ENCODE measurements at places on chromosomes 6 and 20. TPM values are rescaled to one million over a fixed set of nuclear protein-coding genes. Genes with fewer than 3 reads are reported as not detected.

DNA sequence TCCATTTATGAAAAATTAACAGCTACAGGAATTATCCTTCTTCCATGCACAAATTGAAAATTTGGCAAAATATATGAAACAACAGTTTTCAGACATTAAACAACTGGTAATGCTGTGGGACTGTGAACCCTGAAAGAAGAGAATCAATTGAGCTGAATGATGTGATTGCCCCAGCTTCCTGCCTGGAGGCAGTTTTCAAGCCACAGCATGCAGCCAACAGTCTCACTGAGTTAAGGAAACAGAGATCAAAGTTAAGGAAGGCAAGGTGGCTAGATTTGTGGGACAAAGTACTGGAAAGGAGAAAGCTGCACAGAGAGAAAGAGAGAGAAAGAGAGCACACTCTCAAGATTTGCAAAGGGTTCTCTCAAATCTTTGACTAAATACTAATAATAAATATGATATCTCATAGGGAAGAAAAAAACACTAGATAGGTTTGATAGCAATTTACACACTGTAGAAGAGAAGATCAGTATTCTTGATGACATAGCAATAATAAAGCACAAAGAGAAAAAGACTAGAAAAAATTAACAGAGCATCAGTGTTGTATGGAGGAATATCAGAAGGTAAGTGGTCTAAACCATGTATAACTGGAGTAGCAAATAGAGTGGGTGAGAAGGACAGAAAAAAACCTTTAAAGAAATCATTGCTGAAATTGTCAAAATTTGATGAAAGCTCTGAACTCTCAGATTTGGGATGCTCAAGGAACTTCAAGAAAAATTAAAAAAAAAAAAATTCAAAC lies 70.1 kb upstream of the CNKSR3 start:
- DNase-seq: no peak
- no peaks in the 10 kb centered on the region for H3K4me1 ChIP-seq
- no peak overlapping the region for H3K27ac ChIP-seq
- no peaks in the 10 kb centered on the region for H3K36me3 ChIP-seq

DNA sequence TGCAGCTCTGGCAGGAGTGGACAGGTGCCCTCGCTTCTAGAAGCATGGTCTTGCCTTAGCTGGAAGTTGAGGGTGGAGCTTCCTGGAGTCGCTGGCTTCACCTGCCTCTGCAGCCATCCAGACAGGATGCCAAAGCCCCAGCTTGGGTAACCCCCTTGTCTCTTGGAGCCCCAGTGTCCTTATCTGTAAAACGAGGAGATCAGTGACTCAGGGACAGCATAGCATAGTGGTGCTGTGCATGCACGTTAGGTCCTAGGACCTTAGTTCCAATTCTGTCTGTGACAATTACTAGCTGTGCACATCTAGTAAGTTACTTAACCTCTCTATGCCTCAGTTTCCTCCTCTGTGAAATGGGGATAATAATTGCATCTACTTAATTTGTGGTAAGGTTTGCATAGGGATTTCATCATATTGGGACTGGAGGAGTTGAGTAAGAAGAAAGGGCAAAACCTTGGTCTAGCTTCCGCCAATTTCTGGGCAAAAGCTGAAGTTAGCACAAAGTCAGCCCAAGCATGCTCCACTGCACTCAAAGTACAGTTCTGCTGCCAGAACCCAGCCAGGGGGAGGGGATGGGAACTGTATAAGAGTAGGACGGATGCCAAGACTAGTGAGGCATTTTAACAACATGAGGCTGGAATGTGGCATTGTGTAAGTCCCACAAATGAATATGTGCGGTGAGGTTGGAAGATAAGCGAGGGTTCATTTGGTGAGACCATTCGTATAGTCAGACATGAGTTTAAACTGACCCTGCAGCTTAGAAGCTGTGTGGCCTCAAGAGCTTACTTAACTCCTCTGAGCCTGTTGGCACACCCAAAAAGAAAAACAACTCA lies 24.5 kb downstream of the TOX2 start:
- no peaks in the 10 kb centered on the region for H3K27me3 ChIP-seq
- DNase-seq: no peak
- no peaks in the 10 kb centered on the region for H3K36me3 ChIP-seq
- H3K4me1 ChIP-seq: no peaks in the 10 kb centered on the region
- H3K4me3 ChIP-seq: no peak overlapping the region
- H3K27ac ChIP-seq: no peak overlapping the region

GRCh38 chr6:13159300-13159699 lies 169.0 kb downstream of the TBC1D7 start:
- no peaks in the 10 kb centered on the region for H3K36me3 ChIP-seq
- H3K4me3 ChIP-seq: no peak overlapping the region
- H3K4me1 ChIP-seq: no peaks in the 10 kb centered on the region
- no peak for DNase-seq
- peaks cover 37% of the 10 kb centered on the region for H3K27me3 ChIP-seq

DNA sequence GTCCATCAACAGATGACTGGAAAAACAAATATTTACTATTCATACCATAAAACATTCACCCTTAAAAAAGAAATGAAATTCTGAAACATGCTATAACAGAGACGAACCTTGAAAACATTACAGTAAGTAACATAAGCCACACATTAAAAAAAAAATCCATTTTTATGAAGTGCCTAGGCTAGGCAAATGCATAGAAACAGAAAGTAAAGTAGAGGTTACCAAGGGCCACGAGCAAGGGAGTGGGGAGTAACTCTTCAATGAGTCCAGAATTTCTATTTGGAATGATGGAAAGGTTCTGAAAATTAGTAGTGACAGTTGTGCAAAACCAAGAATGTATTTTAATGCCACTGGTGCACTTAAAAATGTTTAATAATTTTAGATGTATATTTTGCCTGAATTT lies 47.7 kb downstream of the STAU1 start:
- no peak overlapping the region for H3K4me3 ChIP-seq
- no peaks in the 10 kb centered on the region for H3K27me3 ChIP-seq
- H3K4me1 ChIP-seq: peaks cover 3% of the 10 kb centered on the region
- H3K36me3 ChIP-seq: peaks cover 45% of the 10 kb centered on the region
- H3K27ac ChIP-seq: no peak overlapping the region
- DNase-seq: no peak

- H3K36me3 ChIP-seq: no peaks in the 10 kb centered on the region
- H3K27me3 ChIP-seq: no peaks in the 10 kb centered on the region
- no peak overlapping the region for H3K27ac ChIP-seq
- no peak for DNase-seq
Measured at GRCh38 chr6:155374681-155375080, 60.4 kb upstream of the TFB1M start.

DNA sequence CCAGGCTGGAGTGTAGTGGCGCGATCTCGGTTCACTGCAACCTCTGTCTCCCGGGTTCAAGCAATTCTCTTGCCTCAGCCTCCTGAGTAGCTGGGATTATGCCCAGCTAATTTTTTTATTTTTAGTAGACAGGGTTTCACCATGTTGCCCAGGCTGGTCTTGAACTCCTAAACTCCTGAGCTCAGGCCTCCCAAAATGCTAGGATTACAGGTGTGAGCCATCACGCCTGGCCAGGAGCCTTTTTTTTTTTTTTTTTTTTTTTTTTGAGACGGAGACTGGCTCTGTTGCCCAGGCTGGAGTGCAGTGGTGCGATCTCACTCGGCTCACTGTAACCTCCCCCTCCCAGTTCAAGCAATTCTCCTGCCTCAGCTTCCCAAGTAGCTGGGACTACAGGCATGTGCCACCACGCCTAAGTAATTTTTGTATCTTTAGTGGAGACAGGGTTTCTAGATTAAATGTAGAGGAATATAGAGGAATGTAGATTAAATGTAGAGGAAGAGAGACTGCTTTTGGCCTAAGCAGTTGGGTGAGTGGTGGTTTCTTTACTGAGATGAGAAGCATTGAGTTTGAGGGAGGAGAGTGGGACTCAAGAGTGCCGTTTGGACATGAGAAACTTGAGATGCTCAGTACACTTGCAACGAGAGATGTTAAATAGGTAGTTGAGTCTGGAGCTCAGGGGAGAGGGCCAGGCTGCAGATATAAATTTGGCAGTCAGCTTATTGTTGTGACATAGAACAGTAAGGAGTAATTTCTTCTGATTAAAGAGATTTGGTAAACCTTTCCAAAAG lies 16.7 kb downstream of the VAPB start:
- peaks cover 13% of the 10 kb centered on the region for H3K36me3 ChIP-seq
- no peak for DNase-seq

- no peak overlapping the region for H3K27ac ChIP-seq
- no peak overlapping the region for H3K4me3 ChIP-seq
- no peaks in the 10 kb centered on the region for H3K27me3 ChIP-seq
- H3K4me1 ChIP-seq: peaks cover 18% of the 10 kb centered on the region
- H3K36me3 ChIP-seq: no peaks in the 10 kb centered on the region
Measured at GRCh38 chr6:108610270-108610839, 49.6 kb downstream of the FOXO3 start.

- no peak overlapping the region for H3K27ac ChIP-seq
- H3K36me3 ChIP-seq: no peaks in the 10 kb centered on the region
- DNase-seq: no peak
- no peaks in the 10 kb centered on the region for H3K27me3 ChIP-seq
- H3K4me1 ChIP-seq: peaks cover 21% of the 10 kb centered on the region
- no peak overlapping the region for H3K4me3 ChIP-seq
Measured at GRCh38 chr20:49808753-49809152, 3.9 kb upstream of the SLC9A8 start.

GRCh38 chr6:81812401-81812800 lies 59.9 kb upstream of the TENT5A start:
- no peaks in the 10 kb centered on the region for H3K36me3 ChIP-seq
- DNase-seq: no peak
- no peaks in the 10 kb centered on the region for H3K27me3 ChIP-seq

DNA sequence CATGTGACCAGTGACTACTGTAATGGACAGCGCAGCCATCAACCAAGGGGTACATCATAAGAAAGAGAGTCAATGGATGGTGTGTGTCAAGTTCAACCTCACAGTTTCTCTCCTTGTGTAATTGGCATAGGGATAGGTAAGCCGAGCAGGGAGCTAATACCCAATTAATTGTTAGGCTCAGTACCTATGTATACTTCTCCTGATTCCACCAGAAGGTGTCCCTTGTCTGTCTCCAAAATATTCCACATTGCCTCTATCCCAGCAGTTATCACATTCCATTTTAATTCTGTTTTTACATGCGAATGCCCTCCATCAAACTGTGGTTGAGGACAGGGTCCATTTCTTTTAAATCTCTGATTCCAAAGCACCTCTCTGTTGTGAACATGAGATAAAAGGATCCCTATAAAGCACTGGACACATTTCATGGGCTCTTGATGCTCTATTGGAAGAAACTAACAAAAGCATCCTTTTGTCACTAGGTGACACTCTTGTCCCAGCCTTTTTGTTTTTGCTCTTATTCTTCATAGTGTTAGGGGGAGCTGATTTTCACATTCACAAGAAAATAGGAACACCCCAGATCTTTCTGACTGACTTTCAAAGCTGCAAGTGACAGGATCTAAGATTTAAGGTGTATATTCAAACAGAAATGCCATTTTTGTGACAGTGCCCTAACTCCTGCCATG lies 38.9 kb downstream of the FBXO9 start:
- H3K36me3 ChIP-seq: peaks cover 31% of the 10 kb centered on the region
- no peak overlapping the region for H3K27ac ChIP-seq
- H3K4me3 ChIP-seq: no peak overlapping the region
- no peaks in the 10 kb centered on the region for H3K27me3 ChIP-seq
- no peaks in the 10 kb centered on the region for H3K4me1 ChIP-seq
- no peak for DNase-seq

GRCh38 chr20:57986666-57987065 lies 241.8 kb downstream of the ANKRD60 start:
- H3K27me3 ChIP-seq: peaks cover 6% of the 10 kb centered on the region
- H3K27ac ChIP-seq: no peak overlapping the region
- no peak for DNase-seq
- H3K36me3 ChIP-seq: no peaks in the 10 kb centered on the region

- H3K4me1 ChIP-seq: peaks cover 19% of the 10 kb centered on the region
- peaks cover 44% of the 10 kb centered on the region for H3K36me3 ChIP-seq
- H3K27me3 ChIP-seq: no peaks in the 10 kb centered on the region
- no peak for DNase-seq
- H3K27ac ChIP-seq: no peak overlapping the region
- no peak overlapping the region for H3K4me3 ChIP-seq
Measured at GRCh38 chr20:62655282-62656196, 13.2 kb downstream of the SLCO4A1 start.

DNA sequence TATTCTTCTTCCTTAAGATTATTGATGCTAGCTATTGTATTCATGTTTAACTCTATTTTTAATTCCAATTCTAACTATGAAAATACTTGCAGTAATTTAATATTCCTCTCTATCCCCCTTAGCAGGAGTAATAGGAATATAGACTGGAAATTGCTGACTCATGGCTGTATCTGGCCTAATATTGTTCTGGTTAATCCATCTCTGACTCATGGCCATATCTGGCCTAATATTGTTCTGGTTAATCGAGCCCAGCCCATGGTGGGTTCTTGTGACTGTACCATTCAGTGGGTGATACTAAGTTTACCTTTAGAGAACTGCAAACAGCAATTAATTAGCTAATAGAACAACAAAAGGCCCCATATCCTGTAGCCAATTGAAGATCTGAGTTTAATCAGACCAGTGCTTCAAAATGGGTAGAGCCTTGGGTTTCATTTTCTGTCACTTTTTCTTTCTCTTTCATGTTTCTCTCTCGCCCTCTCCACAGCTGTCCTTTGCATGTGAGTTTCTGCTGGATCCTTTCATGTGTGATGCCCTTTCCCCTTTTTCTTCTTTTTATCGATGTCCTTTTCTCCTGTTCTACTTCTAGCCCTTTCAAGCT lies 50.6 kb downstream of the SLC22A3 start:
- no peak for DNase-seq
- H3K27me3 ChIP-seq: no peaks in the 10 kb centered on the region
- no peaks in the 10 kb centered on the region for H3K4me1 ChIP-seq
- no peak overlapping the region for H3K27ac ChIP-seq
- H3K4me3 ChIP-seq: no peak overlapping the region

DNA sequence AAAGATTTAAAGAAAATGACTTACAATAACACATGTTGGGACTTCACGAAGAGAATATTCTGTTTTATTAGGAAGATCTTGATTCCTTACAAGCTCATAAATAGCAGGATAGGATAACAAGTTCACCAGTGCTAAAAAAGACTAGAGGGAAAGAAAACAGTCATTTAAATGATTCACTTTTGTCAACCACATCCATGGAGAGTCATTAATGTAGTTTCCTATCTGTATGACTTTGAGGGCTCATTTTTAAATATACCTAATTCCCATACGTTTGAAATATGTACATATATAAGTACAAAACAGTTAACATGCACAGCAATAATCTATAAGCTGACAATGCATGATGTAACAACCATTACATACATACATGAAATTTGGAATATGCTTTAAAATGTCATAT lies 111.1 kb downstream of the TBC1D32 start:
- H3K4me3 ChIP-seq: no peak overlapping the region
- H3K27me3 ChIP-seq: no peaks in the 10 kb centered on the region
- DNase-seq: no peak

Gene SLC17A4
- not detected for total RNA-seq

Gene LRRC73
- 0.34 TPM for total RNA-seq

Gene ECT2L
- not detected for total RNA-seq

Gene ABCC10
- 29.1 TPM for total RNA-seq

Gene DNAH8
- total RNA-seq: 2.9 TPM

Gene HSP90AB1
- total RNA-seq: 2,162 TPM

Gene RIPOR3
- 46.1 TPM for total RNA-seq
